Activated CD8-positive, alpha-beta memory T cell treated with anti-CD3 and anti-CD28 coated beads for 1 hour (primary cell): ENCODE measurements at places on chromosomes 12 and 14.

GRCh38 chr14:68707482-68707881 lies 85.4 kb downstream of the ZFP36L1 start:
- no peak for DNase-seq

GRCh38 chr14:76832503-76832988 lies 6.3 kb downstream of the LRRC74A start:
- DNase-seq: no peak

- DNase-seq: no peak
These were observed 29.8 kb upstream of the STRAP start for GRCh38 chr12:15852383-15852782.

DNA sequence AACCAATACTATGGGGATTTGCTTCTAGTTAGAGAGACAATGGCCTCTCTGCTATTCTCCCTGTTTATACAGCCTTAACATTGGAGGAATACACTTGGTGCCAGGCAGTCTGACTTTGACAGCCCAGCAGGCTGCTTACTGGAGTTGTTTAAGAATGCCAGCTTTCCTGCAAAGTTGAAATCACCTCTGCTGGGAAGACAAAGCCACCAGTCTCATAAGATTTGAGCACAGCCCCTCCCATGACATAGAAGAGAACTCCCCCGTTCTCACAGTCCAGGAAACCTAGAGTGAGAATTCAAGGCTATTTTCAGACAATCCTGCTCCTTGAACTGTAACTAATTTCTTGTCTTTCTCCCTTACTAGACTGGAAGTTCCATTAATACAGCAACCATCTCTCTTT lies 21.1 kb upstream of the CATSPERB start:
- no peak for DNase-seq

DNA sequence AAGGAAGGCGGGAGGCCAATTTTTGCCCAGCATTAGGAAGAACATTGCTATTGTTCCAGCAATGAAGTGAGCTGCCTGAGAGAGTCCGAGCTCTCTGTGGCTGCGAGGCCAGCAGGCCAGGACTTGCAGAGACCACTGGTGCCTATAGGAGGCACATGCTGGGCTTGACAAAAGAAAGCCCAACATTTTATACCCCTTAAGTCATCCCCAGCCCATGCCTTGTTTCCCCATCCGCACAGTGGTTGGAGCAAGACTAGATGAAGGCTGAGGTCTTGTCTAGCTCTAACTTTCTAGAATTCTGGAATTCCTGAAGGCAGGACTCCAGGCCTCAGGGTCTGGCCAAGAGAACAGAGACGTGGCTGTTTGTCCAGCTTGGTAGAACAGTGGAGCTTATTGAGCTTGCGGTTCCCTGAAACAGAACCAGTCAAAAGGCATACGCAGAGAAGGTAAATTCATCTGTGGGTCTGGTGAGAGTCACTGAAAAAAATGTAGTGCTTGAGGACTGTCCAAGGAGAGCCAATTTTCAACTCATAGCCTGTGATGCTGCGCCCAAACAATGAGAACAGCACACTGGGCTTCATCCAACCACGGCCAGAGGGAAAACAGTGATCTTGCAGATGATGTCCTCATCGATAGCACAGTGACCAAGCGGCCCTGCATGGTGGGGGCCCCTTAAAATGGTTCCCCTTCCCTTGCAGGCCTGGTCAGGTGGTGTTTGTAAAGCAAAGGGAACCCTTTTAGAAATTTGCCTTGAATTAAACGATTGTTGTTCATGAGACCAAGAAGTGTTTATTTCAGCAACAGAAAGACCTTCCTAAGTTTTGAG lies 27.1 kb upstream of the COL2A1 start:
- DNase-seq: no peak

DNA sequence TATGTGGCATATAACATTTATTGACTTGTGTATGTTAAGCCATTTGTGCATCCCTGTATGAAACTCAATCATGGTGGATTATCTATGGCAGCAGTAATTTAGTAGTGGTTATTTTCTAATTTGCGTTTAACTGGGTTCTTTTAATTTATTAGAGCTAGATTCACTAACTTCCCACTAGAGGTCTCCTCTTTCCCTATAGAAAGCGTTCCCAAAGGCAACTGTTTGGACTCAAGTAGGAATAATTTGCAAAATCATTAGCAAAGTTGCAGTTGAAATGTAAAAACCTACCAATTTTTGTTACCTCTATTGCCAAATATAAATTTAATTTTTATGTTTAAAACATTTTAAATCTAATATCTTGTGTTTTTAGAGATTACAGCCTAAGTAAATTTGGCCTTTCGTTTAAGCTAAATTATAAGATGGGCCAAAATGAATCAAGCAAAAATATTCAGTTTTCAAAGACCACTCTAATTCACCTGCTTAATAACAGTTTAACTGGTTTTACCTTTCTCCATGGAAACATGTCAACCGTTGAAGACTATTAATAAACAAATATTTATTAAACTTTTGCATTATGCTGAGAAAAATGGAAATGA lies 6.0 kb downstream of the DMAC2L start:
- DNase-seq: no peak

- DNase-seq: no peak
These were observed 907.0 kb downstream of the BCL11B start for GRCh38 chr14:98364961-98365360.
